ENCODE measurements at places on chromosomes 11 and 22. TPM values are rescaled to one million over a fixed set of nuclear protein-coding genes. Genes with fewer than 3 reads are reported as not detected.
A peak's percentile ranks its signal among the peaks of the same experiment; 100 is the strongest.

GRCh38 chr11:79415411-79415810 lies 25.4 kb downstream of the TENM4 start:
- DNase-seq = no peak

DNA sequence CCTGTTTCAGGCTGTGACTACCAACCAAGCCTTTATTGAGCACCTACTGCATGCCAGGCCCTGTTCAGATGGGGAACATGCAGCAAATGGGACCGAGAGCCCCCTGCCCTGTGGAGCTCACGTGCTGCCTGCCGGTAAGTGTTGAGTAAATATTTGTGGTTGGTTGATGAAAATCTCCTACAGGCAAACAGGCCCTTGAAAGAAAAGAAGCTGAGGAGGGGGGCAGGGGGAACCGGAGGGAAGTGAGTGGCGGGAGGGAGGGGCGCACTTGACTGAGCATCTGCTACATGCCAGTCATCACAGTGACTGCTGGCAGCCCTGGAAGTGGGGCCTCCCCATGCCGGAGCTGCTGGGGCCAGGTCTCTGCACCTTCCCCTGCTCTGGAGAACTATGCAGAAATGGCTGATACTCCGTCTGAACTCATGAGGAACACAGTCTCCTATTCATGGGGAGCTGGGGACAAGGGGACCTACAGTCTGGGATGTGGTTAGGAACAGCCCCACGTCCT lies 34.2 kb downstream of the MACROD1 start:
- no peak for DNase-seq

Gene OR5P2
- not detected for total RNA-seq

Gene OR4C6
- not detected for total RNA-seq

Gene TENM4
- total RNA-seq = not detected

DNA sequence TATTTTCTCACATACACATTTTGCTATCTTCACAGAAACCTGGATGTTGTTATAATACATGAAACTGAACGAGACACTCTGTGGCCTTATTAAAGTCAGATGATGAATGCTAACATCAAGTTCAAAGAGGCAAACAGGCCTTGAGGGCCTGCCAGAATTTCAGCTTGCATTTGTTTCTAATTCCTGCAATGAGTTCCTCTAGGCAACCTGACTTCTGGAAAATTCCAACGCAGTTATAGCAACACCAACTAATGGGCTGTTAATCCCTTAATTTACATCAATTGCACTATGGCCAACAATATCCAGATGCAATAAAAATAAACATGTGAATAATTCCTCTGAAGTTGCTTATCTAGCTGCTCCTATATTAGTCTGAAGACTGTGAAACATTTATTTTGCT lies 19.1 kb downstream of the PAX6 start:
- DNase-seq = no peak

Gene MMP8
- not detected for total RNA-seq

Gene CASTOR1
- total RNA-seq = 4.3 TPM

- DNase-seq = no peak
Observed at GRCh38 chr22:49812838-49813237, 14.8 kb downstream of the BRD1 start.

Gene NAA40
- 45.5 TPM for total RNA-seq

GRCh38 chr11:78759071-78759470 lies 184.4 kb upstream of the NARS2 start:
- no peak for DNase-seq

DNA sequence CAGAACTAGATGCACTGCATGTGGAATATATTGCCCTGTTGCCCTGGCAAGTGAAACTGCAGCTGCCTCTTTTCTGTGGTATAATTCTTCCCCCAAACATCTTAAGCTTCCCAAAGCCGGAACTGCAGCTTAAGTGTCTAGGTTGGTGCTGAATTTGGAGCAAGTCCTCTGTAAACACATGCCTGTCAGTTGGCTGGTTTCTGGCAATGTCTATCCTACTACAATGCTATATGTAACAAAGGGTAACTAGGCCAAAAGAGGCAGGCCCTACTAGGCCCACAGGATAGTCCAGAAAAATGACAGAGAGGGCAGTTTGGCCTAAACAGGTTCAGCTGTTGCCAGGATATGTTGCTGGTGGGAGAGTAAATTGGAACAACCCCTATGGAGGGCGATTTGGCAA lies 27.9 kb downstream of the ASCC2 start:
- no peak for DNase-seq

GRCh38 chr11:28701760-28702449 lies 593.7 kb downstream of the METTL15 start:
- DNase-seq = no peak

DNA sequence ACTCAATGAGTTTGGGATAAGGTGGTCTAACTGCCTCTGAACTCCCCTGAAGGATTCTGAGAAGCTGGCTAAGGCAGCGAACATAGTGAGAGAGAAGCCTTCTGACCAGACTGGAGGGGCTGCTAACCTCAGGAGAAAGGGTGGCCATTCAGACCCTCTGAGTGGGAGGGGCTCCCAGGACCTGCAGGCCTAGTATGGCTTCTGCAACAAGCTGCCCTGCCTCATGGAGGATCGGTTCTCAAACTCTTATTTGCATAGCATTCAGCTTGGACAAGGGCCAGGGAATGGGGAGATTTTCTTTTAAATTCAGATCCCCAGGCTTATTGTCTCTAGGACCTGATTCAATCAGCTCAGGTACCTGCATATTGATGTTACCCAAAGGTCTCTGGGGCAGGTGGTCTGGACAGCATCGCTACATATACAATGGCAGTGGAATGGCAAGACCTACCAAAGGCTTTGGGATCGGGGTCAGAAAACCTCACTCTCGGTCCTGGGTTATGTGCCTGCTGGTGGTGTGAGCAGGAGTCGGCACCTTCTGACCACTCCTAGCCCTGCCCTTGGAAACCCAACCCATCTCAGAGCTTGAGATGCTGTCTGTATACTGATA lies 599.1 kb downstream of the BRD1 start:
- DNase-seq = no peak

DNA sequence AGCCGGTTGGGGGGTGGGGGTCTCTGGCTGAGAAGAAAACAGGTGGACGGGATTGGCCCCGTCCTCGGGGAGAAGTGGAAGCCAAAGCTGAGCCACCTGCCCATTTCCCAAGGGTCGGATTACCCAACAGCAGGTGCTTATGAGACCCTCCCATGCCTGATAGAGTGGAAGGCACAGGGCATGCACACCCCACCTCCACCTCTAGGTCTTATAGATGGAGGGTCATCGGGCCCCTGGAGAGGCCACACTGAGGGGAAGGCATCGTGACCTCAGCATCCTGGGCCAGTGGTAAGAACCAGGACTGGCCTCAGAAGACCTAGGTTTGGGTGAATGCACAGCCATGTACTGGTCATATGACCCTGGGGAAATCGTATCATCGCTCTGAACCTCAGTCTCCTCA lies 85.9 kb downstream of the BUD13 start:
- DNase-seq = no peak

Gene MS4A4A
- total RNA-seq = not detected

Gene ASCL2
- not detected for total RNA-seq

Gene CCDC89
- total RNA-seq = 0.23 TPM

DNA sequence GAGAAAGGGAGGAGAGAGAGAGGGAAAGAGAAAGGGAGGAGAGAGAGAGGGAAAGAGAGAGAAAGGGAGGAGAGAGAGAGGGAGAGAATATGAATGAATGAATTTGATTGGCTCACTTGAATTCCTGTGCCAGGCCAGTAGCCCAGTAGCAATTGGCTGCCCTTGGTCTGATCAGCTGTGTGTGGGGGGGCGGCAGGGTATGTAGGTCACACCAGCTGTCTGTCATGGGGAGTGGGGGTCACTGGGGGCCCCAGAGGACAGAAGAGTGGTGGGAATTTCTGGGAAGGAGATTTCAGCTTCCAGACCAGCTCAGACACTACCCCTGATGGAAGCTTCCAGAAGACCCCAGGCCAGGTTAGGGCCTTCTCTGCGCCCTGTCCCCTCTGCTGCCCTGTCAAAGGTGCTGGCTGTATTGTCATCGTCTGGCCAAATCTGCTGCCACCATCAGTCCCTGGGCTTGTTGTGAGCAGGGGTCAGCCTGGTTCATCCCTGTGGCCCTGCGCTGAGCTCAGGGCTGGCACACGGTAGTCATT lies 21.1 kb downstream of the MPPED1 start:
- DNase-seq = no peak

Gene WT1
- total RNA-seq = not detected

- DNase-seq = no peak
Observed at GRCh38 chr22:46575911-46576555, 38.6 kb upstream of the CELSR1 start.

Gene CNGA4
- 0.97 TPM for total RNA-seq

DNA sequence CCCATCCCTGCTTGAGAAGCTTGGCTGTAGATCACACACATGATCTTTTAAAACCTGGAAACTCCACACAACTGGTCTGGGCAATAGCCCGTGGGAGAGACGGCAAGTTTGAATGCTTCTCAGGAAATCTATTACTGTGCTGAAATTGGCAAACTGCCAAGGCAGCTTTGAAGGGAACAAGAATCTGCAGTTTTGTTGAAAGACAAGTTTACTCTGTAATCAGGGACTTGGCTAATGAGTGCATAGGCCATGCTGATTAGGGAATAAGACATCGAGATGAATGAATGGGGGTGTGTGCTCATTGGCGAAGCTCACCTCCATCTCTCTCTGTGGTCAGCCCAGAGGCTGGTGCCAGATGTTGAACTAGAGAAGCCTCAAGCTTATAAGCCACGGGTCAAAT lies 218.8 kb downstream of the HIPK3 start:
- peak; percentile 71 for DNase-seq

DNA sequence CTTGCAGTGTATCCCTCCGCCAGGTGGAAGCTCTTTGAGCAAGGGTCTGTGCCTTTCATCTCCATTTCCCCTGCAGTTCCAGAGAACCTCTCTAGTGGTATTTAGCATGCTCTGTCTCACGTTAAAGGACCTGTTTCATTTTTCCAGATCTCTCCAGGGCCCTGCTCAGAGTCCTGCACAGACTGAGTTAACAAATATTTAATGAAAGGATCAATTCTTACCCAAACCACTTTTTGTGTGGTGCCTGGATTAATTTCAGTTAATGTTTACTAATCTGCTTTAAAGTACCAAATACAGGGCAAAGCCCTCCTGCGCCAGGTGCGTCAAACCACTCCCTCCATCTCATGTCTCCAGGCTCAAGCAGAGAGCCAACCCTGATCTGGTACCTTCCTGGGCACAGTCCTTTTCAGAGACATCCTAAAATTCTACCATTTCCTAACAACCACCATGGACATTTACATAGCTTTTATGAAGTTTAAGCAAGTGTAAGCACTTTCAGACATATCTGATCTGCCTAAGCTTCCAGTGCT lies 18.7 kb upstream of the ACER3 start:
- DNase-seq = no peak

- DNase-seq = no peak
Observed at GRCh38 chr11:76287227-76287626, 80.9 kb upstream of the WNT11 start.

DNA sequence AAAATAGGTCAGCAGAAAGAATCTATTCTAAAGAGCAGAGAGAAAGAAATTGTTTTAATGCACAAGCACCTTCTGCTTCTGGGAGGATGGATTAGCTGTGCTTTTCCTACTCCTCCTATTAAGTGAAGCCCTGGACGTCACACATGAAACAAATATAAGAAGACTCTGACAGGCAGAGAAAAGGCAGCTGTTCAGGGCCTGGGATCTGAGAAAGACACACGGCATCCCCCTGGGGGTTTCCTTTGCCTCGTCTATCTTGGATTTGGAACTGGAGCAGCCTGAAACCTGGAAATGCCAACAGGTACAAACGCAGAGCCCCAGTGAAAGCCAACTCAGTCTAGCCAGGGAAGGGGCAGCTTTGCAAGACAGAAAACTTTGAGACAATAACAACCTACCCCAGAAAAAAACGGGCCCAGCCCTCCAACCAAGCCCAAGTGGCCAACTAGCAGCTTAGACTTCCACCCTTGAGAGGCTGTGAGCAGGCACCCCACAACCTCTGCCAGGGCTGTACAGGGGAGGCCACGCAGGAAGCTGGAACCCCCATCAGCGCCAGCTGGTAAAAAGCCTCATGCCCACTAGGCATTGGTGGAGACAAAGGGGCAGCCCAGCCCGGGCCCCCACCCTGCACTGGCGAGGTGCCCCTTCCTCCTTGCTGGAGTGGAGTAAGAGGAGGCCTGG lies 7.3 kb downstream of the CERK start:
- no peak for DNase-seq

DNA sequence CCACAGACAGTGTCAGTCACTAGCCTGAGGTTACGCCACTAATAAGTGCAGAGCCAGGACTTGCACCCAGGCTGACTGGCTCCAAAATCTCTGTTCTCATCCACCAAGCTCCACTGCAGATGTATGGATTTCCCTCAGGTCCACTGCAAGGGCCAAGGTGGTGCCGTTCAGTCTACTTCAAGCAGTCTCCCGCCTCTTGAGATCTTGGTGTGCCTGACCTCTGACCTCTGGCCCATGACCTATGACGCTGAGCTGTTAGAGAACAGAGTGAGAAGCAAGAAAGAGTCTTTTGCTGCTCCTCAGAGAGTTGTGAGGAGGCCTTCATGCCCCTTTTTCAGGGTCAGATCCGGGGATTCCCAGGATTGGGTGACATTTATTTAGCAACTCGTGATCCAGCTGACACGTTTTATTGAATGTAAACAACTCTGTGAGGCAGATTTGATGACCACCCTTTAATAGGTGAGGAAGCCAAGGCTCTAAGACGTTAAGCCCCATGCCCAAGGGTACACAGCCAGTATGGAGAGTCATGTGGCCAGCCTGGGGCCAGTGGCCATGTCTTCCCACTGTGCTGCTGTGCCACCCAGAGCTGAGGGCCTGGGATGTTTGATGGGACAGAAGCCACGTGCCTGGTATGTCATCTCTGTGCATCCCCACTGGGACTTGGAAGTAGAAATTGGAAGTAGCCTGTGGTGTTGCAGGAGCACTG lies 25.2 kb downstream of the DCPS start:
- no peak for DNase-seq

GRCh38 chr11:76787911-76788596 lies 4.9 kb downstream of the TSKU start:
- no peak for DNase-seq

DNA sequence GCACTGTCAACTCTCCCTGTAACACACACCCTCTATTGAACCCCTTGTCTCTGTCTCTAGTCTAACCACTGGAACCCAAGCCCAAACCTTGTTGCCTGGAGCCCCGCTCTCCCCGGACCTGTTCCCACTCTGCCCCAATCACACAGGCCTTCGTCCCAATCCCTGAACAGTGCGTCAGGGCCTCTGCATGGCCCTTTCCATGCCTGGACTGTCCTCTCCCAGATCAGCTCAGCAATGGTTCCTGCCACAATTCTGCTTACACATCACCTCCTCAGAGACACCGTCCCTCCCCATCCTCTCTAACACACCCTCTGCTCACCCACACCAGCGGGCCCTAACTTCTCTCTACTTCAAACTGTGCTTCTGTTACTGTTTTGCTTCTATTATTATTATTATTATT lies 1.5 kb downstream of the TREH start:
- no peak for DNase-seq

Data from OCI-LY7 (cell line).